ENCODE measurements at places on chromosomes 5 and 9.

DNA sequence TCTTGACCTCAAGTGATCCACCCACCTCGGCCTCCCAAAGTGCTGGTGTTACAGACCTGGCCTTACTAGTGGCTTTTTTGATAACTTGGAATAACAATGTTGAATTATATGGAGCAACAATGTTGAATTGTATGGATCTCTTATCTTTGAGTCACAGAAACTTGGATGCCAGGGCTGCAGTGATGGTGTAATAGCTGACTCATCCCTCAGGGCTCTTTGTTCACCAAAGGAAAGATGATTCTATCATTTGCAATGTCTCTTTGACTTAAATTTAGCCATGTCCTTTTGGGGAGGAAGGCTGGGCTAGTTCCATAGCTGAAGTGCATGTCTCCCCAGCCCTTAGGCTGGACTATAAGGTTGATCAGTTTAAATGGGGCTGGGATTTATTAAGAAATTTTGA is 172.3 kb downstream of the PDZD2 start:
- peak; percentile 9 for DNase-seq

- DNase-seq = no peak
Measured at GRCh38 chr5:2874099-2874498, 122.6 kb upstream of the IRX2 start.

- DNase-seq = no peak
Measured at GRCh38 chr9:97632248-97632984, 752 bp downstream of the TSTD2 start.

- DNase-seq = no peak
Measured at GRCh38 chr5:32928761-32929160, 217.6 kb downstream of the NPR3 start.

Data from SIG-M5 (cell line).